ENCODE measurements at places on chromosomes 11 and 22.
A peak's percentile ranks its signal among the peaks of the same experiment; 100 is the strongest.

DNA sequence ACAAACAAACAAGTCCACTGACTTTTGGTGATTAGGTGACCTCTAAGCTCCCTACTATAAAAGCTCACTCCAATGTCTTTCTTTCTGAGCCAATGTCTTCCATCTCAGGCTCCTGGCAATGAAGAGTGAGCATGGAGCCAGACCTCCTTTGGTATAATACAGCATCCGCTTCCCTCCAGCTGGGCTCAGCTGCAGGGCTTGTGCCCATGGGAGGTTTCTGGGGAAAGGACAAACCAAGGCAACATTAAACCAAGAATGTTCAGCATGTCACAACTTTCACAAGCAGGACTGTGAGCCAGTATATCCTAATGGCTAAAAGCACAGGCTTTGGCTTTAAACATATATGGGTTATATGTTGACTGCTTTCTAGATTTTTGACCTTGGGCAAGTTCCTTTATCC is 58.8 kb downstream of the EHF start:
- no peak for DNase-seq

- DNase-seq: no peak
These were observed 1.7 kb downstream of the ABTB2 start for GRCh38 chr11:34356130-34356529.

DNA sequence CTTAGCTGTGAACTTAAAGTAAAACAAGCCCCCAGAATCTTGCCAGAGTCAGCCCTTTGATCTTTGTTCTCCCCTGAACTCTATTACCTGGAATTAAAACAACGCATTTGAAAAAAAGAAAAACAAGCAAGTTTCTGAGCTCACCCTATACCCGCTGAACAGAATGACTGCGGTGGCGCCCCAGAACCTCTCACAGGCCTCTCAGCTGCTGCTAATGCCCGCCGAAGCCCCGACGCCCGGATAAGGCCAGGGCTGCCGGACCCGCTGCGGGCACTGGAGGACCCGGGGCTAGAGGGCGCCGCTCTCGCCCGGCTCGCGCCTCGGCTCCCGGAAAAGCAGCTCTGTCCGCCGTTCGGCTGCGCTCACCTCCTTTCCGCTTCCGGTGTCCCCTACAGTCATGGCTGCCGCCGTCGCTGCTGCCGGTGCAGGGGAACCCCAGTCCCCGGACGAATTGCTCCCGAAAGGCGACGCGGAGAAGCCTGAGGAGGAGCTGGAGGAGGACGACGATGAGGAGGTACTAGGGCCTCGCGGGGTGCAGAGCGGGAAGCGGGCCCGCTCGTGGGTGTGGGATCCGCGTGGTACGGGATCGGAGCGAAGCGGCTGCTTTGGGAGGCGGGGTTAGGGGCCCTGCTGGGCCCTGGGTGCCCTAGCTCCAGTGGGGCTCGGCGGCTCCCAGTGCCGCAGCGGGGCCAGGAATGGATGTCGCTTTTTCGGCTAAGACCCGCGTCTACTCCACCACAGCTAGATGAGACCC is at the start of gene TOMM22:
TOMM22 (plus strand) TSS at position 376 of the 754 bp plus-strand sequence; CDS start at position 398, 22 bp downstream.
- peak; percentile 81 for DNase-seq

DNA sequence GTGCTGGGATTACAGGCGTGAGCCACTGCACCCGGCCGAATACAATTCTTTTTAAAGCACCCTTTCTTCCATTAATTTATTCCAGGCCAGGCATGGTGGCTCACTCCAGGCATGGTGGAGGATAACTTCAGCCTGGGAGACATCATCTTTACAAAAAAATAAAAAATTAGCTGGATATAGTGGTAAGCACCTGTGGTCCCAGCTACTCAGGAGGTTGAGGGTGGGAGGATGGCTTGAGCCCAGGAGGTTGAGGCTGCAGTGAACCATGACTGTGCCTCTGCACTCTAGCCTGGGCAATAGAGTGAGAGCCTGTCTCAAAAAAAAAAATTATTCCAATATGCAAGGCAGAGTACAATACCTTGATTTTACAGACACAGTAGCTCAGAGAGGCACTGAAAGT is 11.4 kb downstream of the TAGLN start:
- DNase-seq: no peak

DNA sequence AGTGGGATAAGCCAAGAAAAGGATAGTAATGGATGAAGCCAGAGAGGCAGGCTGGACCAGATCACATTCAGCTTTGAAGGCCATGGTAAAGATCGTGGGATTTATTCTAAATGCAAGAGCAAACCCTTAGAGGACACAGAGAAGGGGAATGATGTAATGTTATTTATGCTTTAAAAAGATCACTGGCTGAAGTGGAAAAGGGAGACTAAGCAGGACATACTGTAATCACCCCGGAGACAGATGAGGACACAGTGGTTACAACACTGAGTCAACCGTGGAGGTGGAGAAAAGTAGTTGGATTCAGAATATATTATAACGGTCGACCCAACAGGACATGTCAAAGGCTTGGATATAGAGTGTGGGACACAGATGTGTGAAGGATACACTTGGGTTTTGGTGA is 38.5 kb downstream of the CDON start:
- no peak for DNase-seq

GRCh38 chr11:414318-414857 is 411 bp downstream of the SIGIRR start:
- DNase-seq: no peak

- DNase-seq: no peak
These were observed 2.0 kb downstream of the DSCAML1 start for GRCh38 chr11:117794772-117795629.

- DNase-seq: no peak
These were observed 99.2 kb downstream of the BBOX1 start for GRCh38 chr11:27139742-27140367.

GRCh38 chr22:43186272-43187170 is at the start of gene TTLL12:
Gene TTLL12, minus strand, starts transcription at chr22:43187134. Its CDS starts 65 bp downstream, at chr22:43187069.
- peak; percentile 76 for DNase-seq

GRCh38 chr11:17596310-17596669 is 49.2 kb downstream of the OTOG start:
- no peak for DNase-seq

DNA sequence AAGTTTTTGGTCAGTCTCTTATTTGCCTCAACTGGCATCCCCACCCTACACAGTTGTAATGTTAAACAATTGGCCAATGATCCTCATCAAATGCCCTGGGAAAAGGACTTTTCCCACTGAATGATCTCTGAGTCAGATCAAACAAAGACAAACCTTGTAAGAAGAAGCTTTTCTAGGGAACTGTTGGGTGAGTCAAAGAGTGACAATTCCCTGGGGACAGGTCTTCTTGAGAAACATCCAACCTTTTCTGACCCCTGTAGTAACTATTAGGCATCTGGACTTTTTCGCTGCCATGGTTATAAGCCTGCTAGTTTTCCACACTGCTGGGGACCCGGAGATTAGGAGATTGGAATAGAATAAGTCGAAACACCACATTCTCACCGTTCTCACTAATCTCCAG is 789.8 kb upstream of the API5 start:
- no peak for DNase-seq

- DNase-seq: no peak
These were observed 7.5 kb upstream of the OR8G1 start for GRCh38 chr11:124233376-124233775.

- peak; percentile 99 for DNase-seq
These were observed at the start of gene ME3 for GRCh38 chr11:86672007-86672621. Gene ME3, minus strand, starts transcription at chr11:86672616.

DNA sequence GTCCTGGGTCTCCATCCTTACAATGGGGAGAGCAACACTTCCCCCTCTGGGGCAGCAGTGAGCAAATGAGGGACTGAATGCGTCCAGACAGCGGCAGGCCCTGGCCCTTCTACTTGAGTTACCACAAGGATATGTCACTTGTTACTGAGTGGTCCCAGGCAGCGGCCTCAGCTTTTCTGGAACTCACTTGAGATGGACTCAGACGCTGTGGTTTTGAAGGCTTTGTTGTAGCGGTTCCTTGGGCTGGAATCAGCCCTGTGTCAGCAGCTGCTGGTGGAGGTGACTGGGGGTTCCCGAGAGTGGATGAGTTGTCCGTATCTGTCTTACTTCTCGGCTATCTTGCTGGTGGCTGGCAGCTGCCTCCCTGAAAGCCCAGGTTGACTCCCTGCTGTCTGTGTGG is 77.0 kb downstream of the MICAL2 start:
- no peak for DNase-seq

- DNase-seq: no peak
These were observed 363.0 kb downstream of the LUZP2 start for GRCh38 chr11:24859801-24860300.

DNA sequence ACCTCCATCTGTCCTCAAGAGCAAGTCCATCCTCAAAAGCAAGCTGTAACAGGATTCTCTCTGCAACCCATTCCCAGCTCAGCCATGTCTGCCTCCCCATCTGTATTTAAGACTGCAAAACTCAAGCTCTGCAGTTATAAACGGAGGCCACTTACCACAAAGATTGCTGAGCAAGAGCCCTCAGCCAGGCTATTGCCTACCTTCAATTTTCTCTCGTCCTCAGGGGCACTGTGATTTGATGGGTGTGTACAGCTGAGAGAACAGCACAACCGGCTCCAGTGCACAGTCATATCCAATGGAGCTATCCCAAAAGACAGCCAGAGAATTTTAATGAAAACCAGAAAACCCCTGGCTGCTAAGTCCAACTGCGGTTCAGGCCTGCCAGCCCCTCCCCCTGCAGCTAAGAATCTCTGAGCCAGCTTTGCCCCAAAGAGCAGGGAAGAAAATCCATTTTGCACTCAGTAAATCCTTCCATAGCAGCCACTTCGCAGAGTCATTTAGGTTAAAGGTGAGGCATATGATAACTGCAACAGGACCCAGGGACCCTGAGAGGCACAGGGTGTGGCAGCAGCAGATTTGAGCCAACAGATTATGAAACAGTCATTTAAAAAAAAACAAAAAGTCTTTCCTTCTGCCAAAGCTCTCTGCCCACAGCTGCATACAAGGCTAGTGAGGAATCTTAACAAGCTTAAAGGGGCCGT is 37.6 kb downstream of the RAB30 start:
- DNase-seq: peak; percentile 16

DNA sequence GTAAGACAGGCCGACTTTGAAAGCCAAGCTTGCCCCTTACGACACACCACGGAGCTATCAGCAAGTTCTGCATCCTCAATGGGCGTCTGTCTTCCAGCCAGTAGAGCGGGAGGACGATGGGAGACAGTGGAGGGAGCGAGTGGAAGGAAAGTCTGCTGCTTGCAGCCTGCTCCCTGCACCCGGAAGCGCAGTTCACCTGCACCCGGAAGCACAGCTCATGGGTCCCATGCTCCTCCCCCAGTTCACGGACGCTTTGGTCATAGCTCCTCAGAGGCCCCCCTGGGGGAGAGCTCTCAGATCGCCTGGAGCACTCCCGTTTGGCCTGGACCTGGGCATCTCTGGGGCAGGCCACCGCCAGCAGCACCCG is 51.3 kb downstream of the FBLN1 start:
- no peak for DNase-seq

- DNase-seq: no peak
These were observed 56.5 kb upstream of the NAV2 start for GRCh38 chr11:19656140-19656541.

DNA sequence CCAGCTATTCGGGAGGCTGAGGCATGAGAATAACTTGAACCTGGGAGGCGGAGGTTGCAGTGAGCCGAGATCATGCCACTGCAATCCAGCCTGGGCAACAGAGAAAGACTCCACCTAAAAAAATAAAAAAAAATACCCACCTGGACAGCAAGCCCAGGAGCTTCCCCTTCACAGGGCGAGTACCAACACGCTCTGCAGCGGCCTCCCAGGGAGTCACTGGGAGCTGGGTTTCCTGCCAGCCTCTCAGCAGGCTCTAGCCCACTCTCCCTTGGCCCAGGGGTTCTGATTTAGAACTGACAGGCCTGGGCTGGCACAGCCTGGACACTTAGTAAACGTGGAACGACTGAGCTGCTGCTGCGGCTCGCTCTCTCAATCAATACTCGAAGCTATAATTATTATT is 2.0 kb upstream of the CABP7 start:
- no peak for DNase-seq

DNA sequence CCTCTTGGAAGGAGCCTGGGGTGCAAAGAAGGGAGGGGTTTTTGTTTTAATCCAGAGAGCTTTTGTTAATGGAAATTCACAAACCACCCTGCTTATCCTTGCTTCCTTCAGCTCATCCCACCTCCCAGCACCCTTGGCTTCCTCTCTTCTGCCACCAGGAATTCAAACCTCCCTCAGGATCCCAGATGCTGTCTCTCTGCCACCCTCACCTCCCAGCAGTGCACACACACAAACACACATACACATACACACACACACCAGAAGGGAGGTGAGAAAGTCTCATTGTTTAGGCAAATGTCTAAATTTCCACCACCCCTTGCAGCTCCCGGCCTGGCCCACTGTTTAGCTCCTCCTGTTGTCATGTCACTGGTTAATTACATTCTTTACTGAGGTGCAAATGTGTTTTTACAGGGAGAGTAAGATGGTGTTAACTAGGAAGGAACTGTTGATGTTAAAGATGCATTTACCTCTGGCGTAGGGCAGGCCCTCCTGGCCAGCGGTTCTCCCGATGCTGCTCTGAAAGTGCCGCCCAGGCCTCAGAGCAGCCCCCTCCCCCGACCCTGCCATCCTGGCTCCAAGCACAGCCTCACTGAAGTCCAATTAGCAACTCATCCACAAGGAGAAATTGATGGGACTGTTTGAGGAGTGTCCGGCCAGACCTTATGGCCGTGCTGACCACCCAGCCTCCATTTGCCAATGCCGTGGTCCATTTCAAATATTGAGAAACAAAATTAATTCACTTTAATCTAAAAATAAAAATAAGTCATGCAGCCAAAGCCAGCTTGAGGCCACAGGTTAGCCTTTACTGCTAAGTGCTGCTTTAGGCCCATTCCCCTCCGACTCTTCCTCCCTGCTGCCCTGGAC is 165.4 kb downstream of the FEZ1 start:
- DNase-seq: no peak

GRCh38 chr11:120517390-120517761 is 5.8 kb downstream of the GRIK4 start:
- no peak for DNase-seq

- no peak for DNase-seq
These were observed 534 bp downstream of the WNT7B start for GRCh38 chr22:45976254-45977002.

DNA sequence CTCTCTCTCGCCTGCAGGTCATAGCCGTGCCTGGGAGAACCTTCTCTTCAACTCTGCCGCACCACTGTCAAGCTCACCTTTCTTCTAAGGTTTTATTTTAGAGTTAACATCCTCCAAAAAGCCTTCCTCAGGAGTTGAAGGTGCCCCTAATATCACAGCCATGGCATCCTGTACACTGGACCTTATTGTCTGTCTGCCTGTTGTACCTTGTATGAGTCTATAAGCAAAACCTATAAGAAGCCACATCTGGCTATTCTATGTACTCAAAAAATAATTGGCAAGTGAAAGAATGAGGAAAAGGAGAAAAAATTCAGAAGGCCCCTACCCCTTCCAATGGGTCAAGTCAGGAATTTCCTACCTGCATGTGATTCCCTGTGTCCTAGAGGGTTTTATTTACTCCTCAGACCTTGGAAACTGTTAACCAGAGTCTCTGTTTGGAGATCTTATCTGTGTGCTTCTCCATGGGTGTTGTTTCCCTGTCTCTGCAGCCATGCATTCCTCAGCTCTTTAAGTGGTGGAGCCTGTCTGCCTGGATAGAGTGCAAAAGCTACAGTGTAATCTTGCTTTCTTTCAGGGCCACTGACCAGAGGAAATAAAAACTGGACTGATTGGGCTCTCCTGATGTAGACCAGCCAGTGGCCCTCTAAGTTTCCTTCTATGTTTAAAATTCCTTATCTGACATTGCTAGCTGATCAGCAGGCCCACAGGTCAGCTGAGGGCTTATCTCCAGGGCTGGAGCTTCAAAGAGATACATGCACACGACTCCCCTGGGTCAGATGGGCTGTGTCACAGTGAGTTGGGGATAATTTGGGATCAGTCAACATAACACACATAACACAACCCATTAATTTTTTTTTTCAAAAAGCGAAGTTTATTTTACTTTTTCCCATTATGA is 37.6 kb upstream of the TMEM135 start:
- DNase-seq: no peak

Measured in NCI-H2171 (cell line).